RWPE2 (cell line): ENCODE measurements at places on chromosomes 3 and 15.

GRCh38 chr15:78072080-78072892 is 5.2 kb downstream of the TBC1D2B start:
- DNase-seq: no peak

GRCh38 chr15:59309405-59309804 is 63.3 kb downstream of the MYO1E start:
- DNase-seq: no peak

DNA sequence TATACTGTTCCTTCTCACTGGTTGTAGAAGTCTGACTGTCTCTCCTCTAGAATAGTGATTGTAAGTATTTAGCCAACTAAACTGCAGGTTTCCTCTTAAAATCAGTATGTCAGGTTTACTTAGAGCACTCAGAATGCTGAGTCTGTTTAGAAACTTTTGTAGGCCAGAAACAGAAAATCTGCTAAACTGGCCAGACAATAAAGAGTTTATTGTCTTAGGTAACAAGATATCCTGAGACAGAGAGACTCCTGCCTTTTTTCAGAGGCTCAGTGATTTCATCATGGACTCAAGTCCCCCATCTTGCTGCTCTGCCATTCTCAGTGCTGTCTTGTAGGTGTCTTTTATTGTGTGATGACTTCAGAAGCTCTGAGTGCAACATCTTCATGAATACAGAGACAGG is 279.0 kb downstream of the MFSD1 start:
- no peak for DNase-seq

GRCh38 chr3:184471439-184471838 is 90.1 kb upstream of the EPHB3 start:
- no peak for DNase-seq

DNA sequence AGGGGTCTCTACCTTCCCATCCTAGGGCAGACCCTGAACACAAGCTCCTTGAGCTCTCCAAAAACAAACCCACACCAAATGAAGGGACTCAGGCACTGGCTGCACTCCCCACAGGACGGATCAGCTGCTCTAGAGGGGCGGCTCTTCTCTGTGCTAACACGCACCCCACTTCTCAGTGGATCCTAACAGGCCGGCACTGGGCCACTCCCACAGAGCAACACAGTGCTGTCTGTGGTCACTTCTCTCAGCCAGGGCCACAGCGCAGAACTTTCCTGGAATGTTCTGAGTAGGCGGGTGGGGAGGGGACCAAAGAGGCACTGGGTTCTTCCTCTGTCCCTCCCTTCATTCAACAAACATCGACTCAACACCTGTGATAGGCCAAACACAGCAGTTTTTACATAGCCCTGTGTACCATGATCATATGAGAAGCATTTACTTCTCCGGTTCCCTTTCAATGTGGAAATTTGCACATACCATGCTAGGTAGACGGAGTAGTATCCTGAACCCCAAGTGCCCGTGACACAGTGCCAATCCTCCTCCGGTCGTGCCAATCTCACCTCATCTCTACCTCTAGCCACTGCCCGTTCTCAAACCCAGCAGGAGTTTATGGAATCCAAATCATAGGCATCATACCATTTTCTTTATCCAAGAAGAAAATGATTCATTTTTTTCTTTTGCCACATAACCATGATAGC is 98.1 kb downstream of the LRIG1 start:
- DNase-seq: no peak

- no peak for DNase-seq
These were observed 102.2 kb upstream of the ATP10A start for GRCh38 chr15:25965326-25965725.

DNA sequence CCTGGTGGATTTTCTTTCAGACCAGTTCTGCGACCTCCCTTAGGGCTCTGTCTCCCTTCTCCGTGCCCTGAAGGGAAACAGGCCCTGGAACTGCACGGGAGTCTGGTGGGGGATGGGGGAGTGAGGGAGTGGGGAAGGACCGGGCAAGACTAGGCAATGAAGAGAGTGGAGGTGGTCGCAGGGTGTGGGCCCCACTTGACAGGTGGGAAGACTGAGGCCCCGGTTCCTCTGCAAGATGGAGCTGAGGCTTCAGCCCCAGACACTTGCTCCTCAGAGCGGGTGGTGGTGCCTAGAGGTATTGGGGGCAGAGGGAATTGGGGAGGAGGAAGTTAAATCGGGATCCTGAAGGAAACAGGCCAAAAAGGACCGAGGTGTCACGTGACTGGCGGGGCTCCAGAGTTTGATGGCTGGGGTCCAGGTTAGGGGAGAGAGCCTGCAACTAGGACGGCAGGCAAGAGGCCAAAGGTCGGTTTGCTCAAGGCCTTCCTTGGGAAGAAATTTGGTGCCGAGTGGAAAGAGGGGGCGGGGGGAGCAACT is 597 bp upstream of the CAMK1 start:
- DNase-seq: no peak

GRCh38 chr3:53243165-53243564 is 12.7 kb downstream of the TKT start:
- no peak for DNase-seq

DNA sequence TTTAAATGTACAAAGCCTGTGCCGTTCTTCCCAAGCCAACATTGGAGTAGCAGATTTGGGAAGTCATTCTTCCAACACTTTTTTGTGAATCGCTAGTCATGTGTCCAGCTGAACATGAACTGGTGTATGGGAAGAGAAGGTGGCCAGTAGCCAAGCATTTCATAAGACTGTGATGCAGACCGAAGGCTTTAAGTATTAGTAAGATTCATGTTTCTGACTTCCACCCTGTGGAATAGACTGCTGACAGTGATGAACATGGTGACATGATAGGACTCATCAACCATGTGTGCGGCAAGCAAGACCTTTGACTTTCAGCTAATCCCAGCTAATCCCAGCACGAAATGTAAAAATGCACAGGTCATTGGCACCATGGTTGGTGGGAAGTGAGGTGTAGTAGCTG is 48.3 kb upstream of the THSD4 start:
- DNase-seq: no peak

DNA sequence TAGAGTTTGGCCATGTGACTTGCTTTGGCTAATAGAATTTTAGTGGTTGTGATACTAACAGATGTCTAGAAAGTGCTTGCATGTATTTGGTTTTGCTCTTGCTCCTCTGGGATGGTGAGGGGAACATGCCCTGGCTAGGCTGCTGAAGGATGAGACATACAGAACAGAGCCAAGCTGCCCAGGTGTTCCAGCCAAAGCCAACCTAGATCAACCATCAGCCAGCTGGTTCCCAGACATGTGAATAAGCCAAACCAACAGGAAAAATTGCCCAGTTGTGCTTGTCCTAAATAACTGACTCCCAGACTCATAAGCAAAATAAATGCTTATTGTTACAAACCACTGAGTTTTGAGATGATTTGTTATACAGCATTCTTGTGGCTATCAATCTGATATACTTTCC is 292.6 kb downstream of the SUCLG2 start:
- DNase-seq: no peak

DNA sequence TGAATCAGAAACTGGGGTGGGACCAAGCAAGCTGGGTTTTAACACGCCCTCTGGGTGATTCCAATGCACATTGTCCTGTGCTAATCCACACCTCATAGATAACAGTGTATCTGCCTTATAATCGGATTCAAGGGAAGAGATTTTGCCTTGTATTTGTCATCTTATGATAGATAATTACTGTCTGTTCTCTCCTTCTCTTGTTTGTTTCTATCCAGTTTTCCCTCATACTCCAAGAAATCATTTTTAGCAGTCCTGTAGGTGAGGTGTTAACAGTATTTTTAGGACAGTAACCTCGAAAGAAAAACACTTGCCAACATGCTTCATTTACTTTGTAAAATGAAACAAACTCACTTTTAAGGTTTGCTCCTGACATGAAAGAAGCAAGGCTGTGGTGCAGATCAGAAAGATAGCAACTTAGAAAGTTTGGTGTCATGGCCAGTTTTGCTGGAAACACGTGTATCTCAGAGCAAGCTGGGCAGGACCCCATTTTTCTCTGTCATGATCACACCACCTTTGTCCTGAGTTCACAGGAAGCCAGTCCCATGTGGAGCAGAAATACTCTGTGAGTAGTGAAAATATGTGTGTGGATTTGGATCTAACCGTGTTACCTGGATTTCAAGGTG is 72.6 kb downstream of the TRAK1 start:
- no peak for DNase-seq

DNA sequence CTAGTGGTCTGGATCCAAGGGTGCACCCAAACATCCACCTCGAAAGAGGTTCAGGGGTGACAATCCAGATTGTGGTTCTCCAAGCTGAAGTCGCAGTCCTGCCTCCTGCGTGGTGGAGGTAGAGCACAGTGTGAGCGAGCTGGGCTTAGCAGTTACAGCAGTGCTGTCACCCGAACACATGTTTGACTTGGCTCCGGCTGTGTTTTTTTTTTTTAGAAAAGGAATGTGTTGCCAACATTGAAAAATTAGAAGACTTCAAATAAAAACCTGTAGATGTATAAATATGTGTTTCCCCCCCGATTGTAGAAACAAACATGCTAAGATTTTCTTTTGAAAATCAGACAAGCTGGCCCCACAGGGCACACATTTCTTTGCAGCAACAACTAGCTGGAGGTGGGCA is 530.8 kb downstream of the SHQ1 start:
- no peak for DNase-seq

DNA sequence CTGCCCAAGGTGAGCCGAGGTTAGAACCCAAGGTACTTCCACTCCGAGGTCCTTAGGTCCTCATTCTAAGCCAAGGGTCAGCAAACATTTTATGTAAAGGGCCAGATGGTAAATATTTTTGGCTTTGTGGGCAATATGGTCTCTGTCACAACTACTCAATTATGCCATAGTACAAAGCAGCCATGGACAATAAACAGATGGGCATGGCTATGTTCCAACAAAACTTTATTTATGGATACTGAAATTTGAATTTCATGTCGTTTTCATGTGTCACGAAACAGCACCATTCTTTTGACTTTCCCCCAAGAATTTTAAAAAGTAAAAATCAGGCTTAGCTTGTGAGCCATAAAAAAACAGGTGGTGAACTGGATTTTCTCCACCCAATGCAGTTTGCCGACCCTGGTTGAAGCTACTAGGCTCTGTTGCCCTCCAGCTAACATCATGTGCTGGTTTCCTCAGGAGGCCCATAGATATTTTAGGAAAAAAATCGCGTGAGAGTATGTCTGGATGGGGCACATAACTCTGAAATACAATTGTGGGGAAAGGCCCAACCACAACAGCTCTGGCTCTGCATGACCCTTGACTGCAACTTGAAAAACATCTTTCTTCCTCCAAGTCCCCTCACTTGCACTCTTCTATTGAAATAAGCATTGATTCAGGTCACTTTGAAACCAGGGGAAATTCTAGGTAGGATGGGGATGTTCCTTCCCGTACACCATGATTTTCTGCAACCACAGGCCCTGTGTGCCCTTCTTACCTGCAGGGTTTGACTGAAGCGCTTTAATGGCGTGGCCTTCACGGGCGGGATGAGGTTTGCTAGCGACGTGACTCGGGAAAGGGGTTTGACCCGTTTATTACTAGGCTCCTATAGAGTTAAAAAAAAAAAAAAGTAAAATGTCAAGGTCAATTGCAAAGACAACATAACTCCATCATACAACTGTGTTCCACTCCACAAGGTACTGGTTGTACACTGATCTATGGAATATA is 28.5 kb downstream of the ARHGEF3 start:
- DNase-seq: no peak

DNA sequence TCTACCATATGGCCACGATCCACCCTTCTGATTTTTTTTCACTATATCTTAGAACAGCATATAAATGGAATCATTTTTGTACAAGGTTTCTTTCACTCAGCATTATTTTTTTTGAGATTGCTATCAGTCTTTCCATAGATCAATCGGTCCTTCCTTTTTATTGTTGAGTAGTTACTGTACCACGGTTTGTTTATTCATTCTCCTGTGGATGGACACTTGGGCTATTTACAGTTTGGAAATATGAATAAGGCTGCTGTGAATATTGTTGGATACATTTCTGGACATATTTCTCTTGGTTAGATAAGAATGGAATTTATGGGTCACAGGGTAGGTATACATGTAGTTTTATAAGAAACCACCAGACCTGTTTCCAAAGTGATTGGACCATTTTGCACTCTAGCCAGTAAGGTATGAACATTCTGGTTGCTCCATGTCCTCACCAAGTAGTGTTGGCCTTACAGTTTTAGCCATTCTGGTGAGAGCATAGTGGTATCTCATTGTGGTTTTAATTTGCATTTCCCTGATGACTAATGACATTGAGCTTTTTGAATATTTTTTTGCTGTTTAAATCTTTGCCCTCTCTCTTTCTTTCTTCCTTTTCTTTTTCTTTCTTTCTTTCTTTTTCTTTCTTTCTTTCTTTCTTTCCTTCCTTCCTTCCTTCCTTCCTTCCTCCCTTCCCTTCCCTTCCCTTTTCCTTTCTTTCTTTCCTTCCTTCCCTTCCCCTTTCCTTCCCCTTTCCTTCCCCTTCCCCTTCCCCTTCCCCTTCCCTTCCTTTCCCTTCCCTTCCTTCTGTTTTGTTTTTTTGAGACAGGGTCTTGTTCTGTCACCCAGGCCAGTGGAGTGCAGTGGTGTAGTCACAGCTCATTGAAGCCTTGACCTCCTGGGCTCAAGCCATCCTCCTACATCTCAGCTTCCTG is 49.2 kb downstream of the LRRK1 start:
- DNase-seq: no peak

DNA sequence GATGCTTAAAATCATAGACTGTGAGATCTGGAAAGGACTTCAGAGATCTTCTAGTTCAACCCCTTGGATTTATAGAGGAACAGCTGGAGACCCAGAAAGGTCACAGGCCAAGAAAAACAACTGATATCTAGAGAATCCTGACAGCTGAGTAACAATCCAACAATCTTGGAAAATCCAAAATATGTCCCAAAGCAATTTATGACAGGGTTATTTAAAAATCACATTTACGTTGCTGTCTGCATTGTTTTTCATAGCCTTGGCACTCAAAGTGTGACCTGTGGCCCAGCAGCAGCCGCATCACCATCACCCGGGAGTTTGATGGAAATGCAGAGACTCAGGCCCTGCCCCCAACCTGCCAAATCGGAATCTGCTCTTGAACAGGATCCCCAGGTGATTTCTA is 78.8 kb downstream of the FBN1 start:
- DNase-seq: no peak

DNA sequence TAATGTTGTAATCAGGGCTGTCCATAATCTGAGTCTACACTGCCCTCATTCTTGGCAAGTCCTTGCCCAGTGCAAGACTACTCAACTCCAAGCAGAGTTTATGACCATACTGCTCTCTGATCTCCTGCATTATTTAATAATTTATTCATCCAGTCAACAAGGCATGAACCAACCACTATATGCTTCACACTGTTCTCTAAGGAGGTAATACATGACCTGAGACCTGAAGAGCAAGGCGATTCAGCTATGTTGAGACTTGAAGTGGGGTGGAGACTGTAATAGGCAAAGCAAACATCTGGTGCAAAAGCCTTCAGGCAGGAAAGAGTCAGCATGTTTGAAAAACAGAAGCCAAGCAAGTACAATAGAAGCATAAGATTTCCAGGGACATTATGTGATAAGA is 1362.8 kb downstream of the ROBO2 start:
- no peak for DNase-seq

- DNase-seq: no peak
These were observed 48.6 kb downstream of the WDR72 start for GRCh38 chr15:53710906-53711305.

GRCh38 chr3:38970851-38971638 is 80.7 kb downstream of the SCN11A start:
- DNase-seq: no peak
